Activated CD8-positive, alpha-beta memory T cell treated with anti-CD3 and anti-CD28 coated beads for 48 hours (primary cell): ENCODE measurements at places on chromosomes 6 and 20.

DNA sequence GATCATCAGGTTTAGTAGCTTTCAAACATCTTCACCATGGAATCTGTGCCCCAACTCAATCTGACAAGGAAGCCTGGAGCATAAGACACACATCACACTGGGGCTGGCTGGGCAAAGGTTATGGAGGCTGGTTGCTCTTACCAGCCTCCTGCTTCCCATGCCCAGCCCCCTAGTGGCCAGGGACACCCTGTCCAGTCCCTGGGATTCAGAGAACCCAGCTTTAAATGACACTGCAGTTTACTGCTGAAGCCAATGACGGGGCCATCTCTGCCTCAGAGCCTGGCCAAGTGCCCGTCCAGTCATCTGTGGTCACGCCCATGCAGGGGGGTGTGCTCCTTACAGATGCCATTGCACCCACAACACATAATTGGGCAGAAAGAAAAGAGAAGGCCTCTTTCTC lies 272.9 kb downstream of the SMOC2 start:
- no peak for DNase-seq

GRCh38 chr6:71310261-71310660 lies 21.6 kb downstream of the OGFRL1 start:
- no peak for DNase-seq

DNA sequence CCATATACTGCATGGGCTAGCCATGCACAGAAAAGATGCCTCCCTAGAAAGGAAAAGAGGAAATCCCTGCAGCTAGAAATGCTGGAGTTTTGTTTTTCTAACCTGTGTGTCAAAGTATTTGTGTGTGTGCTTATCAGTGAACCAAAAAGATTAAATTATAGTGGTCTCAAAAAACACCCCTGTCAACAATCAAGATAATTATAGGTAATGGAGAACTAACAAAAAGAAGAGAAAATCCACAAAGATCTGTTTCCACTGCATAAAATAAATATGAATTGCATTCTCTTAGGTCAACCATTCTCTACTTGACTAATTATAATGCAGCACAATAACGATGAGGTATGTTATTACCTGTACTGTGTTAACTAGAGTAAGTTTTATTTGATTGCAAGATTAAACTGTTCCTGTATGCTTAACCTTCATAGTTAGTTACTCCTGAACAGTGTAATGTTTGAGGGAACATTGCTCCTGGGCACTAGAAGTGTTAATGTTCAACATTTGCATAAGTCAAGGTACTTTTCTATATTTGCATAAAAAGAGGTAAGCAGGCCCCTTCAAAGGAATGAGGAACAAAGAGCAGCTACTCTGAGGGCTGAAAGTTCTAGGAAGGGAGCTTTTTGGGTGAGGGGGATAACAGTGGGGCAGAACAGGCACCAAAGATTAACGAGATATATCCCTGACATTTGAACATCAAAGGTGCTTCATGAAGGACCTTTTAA lies 212.1 kb downstream of the BTBD9 start:
- no peak for DNase-seq

GRCh38 chr20:48194583-48194982 lies 409.3 kb upstream of the SULF2 start:
- DNase-seq: no peak

DNA sequence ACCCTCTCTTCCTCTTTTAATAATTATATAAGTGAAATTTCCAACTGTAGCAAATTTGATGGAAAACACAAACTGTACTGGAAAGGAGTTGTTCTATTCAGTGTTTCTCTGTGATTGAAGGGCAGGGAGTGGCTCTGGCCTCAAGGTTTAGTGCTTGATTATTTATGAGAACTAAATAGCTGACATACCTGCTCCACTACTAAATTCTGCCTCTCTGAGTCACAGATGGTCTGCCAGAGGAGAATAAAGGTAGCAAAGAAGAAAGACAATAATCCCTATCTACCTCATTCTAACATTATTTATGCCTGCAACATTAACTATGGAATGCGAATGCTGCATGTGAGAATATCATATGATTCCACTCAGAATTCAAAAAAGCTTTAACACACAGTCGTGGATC lies 9.3 kb downstream of the BMP5 start:
- no peak for DNase-seq

DNA sequence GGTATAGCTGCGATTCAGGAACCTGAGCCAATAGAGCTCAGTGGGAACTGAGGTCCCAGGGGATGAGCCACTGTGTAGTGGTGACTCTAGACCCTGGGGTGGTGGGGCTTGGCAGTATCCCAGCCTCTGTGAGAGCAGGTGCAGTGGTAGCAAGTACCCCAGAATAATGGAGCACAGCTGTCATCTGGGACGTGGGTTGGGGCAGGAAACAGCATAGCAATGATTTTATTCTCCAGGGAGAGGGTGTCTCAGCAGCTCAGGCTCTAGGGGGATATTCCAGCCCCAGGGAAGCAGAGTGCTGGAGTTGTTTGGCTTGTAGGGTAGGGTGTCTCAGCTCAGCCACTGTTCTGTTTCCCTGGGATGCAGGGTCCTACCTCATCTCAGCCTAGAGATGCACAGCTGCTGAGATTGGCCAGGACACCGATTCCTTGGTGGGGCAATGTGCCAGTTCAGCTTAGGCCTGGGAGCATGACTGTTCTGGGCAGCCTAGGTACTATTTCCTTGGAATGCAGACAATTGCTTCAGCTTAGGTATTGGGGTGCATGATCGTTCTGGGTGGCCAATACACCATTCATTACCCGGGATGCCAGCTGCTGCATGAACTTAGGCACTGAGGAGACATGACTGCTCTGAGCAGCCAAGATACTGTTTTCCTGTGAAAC lies 34.0 kb upstream of the NUP153 start:
- DNase-seq: no peak
